ENCODE measurements at places on chromosomes 3 and 15.

GRCh38 chr15:81111018-81111417 lies 23.1 kb upstream of the CFAP161 start:
- no peak for DNase-seq

GRCh38 chr15:71414853-71415252 lies 299.6 kb downstream of the THSD4 start:
- no peak for DNase-seq

- no peak for DNase-seq
Measured at GRCh38 chr15:35757361-35757760, 211.4 kb upstream of the DPH6 start.

DNA sequence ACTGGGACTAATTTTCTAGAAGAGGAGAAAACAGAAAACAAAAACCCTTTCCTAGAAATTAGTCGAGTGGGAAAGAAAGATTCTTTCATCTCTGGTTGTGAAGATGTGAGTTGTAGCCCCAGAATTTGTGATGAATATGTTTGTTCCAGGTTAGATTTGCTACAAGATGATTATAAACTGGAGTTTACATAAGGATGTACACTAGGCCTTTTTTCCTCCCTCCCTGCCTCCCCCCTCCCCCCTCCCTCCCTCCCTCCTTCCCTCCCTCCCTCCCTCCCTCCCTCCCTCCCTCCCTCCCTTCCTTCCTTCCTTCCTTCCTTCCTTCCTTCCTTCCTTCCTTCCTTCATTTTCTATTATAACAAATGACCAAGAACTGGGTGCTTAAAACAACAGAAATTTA lies 1502.0 kb downstream of the SI start:
- DNase-seq, result no peak

DNA sequence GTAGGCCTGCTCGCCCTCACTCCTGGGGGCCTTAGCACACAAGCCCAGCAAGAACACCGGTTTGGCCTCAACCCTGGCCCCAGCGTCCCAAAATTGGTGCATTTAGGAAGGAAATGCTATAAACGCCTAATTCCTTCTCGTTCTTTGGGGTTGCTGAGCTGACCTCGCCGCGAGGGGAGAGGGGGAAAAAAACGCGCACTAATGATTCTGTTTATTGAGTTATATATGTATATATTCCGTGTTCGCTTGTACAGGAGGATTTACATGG lies 3.9 kb downstream of the FEZF2 start:
- no peak for DNase-seq

- DNase-seq, result no peak
Measured at GRCh38 chr15:49255966-49256759, 86.1 kb downstream of the GALK2 start.

- DNase-seq, result no peak
Measured at GRCh38 chr15:85474700-85475316, 94.4 kb downstream of the AKAP13 start.

GRCh38 chr3:42935472-42935871 lies 29.5 kb downstream of the ZNF662 start:
- DNase-seq, result no peak

- DNase-seq, result no peak
Measured at GRCh38 chr15:69093127-69093526, 67.3 kb upstream of the GLCE start.

DNA sequence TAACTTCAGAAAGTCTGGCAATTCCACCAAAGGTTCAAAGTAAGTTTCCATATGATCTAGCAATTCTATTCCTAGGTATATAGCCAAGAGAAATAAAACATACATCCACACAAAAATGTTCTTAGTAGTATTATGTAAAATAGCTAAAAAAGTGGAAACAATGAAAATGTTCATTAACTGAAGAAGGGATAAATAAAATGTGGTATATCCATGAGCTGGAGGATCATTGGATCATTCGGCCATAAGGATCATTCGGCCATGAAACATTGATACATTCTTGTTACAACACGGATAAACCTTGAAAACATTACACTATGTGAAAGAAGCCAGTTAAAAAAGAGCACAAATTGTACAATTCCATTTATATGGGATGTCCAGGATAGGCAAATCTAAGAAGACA lies 2.4 kb downstream of the KPNA4 start:
- no peak for DNase-seq

GRCh38 chr15:45690581-45691260 lies 55.9 kb downstream of the SQOR start:
- no peak for DNase-seq

DNA sequence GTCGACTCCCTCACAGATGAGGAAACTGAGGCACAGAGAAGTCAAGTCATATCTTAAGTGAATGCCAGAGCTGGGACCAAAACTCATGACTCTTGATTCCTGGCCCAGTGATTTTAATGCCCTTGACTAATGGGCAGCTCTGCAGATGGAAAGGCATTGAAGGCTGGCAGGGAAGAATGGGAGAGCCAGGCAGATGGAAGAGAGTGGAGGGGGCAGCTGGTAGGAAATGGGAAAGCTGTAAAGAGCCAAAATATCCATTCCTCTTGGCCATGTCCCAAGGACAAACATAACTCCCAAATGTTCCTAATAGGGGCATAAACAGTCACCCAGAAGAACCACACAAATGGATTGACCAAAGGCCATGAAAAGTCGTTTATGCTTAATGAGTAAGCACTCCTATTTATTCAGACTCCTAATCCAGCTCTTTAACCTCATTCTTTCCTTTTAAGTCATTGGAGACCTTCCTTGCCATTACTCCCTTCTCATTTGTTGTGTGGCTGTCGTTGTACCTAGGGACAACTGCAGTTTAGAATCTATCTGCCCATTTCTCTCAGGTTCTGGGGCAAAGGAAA lies 330.5 kb upstream of the ROPN1 start:
- DNase-seq, result no peak

- no peak for DNase-seq
Measured at GRCh38 chr15:100002787-100003536, 269.7 kb upstream of the LYSMD4 start.

DNA sequence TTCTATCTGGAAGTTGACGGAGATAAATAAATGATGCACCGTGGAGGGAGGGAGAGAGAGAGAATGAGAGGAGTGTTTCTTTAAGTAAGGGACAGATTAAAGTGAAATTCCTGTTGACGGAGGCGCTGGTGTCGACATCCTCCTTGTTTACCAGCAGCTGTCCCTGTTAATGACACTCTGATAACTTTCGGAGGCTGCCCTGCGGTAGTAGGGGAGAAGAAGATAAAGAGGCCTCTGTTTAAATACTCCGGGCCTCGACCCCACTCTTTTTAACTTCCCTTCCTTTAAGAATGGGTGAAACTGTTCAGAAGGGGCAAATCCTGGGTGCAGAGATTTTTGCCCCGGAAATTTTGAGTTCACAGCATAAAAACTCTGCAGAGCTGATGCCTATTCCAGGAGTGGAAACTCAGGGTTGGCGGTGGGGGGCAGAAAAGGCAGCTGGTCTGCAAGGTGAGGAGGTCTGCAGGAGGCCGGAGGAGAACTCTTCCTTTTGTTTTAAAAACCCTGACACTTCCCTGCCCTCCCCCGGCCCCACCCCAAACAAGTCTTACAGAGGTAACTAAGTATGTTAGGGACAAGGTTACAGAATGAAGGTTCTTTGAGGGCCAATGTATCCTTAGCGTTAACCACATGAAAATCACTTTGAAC lies 276.6 kb upstream of the NR2F2 start:
- DNase-seq, result no peak

DNA sequence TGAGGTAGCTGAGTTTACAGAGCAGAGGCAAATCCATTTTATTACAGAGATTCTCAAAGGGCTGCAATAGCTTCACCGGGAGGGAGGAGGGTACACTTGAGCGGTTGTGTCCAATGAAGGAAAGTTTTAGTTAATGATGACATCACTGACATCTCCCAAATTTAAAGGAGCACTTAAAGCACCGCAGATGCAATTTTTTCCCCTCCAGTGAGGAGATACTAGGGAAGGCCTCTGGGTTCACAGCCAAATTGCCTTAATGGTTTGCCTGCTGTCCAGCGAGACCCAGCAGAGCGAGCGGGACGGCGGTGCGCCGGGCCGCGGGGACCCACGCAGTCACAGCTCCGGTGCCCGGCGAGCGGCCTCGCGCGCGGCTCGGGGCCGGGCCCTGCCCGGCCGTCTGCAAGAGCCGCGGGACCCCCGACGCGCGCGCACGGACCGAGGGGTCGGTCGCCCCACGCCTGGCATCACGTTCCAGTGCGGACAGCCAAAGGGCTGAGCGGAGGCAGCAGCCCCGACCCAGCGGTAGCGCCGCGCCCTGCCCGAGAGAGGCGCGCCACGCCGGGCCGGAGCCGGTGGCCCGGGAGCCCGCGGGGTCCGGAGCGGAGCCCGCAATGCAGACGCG lies 160.5 kb upstream of the CHRNA7 start:
- DNase-seq, result no peak

DNA sequence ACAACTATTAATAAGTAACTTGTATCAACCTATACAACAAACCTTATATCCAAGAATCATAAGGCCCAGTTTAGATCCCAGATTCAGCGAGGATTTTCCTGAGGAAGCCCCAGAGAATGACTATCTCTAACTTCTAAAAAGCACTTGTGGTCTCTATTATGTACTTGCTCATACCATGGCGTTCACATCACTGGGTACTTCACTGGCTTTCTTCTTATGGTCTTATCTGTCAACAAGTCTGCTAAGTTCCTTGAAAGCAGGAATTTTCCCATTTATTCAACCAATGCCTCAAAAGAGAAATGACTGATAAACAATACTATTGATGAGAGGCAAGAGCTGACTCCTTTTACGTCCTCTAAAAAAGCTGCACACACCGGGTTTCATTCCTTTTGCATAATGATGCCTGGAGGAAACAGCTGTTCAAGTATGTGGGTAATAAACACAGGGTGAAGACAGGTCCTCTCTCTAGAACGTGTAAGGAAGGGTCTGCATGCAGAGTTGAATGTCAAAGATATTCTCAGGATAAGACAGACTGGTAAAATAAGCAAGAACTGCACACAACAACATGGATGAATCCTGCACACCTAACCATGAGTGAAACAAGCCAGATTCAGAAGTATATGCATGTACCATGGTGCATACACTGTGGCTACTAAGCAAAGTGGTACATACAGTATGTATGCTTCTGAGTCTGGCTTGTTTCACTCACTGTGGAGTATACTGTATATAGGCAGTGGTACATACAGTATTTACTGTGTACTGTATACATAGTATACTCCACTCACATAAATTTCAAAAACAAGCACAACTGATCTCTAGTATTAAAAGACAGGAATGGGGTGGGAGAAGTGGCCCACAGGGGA lies 408.7 kb downstream of the SHQ1 start:
- DNase-seq, result no peak

GRCh38 chr15:39587731-39588530 lies 7.1 kb downstream of the THBS1 start:
- DNase-seq, result no peak

GRCh38 chr3:139982404-139982803 lies 47.4 kb downstream of the CLSTN2 start:
- DNase-seq, result no peak

- DNase-seq, result no peak
Measured at GRCh38 chr15:41494922-41495735, 1.5 kb downstream of the ITPKA start.

GRCh38 chr3:156535798-156536197 lies 19.1 kb downstream of the SSR3 start:
- DNase-seq, result no peak

DNA sequence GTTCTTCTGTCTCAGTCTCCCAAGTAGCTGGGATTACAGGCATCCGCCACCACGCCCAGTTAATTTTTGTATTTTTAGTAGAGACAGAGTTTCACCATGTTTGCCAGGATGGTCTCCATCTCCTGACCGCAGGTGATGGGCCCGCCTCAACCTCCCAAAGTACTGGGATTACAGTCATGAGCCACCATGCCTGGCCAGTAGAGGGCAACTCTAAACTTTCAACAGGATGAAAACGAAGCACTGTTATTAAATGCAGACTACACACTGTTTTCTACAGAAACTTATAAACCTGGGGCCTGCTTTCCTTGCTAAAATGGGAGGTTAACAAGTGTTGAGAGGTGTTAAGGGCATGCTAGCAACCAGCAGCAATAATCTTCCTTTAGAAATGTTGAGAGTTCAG lies 7.6 kb downstream of the ARPC4 start:
- DNase-seq, result no peak

- no peak for DNase-seq
Measured at GRCh38 chr3:81416812-81417211, 344.6 kb downstream of the GBE1 start.

DNA sequence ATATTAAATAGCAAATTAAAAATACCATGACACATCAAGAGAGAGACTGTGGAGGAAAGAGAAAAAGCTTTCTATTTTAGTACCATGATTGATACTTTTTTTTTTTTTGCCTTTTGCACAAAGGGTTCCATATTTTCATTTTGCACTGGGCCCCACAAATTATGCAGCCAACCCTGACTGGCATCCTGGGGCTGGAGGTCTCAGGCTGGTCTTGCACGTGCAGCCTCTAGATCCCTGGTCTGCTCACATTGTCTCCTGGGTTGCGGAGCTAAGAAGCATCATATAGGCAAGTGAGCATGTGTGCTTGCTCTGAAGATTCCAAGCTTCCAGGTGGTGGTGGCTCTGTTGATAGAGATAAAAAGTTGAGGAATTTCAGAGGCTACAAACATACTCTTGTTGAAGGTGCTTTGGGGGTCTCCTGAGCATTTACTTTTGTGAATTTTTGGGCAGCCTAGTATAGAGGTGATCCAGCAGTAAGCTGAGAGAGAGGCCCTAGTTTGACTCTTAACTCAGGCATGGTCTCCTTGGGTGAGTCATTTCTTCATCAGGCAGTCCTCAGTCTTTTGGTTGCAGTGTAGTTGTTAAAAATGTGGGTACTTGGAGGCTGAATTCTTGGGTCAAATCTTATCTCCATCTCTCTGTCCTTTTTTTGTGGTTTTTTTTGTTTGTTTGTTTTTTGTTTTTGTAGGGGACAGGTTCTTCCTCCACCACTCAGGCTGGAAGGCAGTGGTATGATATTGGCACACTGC lies 31.3 kb downstream of the SMAD3 start:
- DNase-seq, result no peak

GRCh38 chr3:88046766-88047165 lies 12.0 kb downstream of the CGGBP1 start:
- DNase-seq, result no peak

GRCh38 chr3:37861620-37862041 lies at the start of gene CTDSPL:
TSS of gene CTDSPL (plus strand) at chr3:37861880. CDS start at chr3:37862200, 320 bp downstream.
- no peak for DNase-seq

- no peak for DNase-seq
Measured at GRCh38 chr3:182357928-182358327, 435.4 kb upstream of the ATP11B start.

GRCh38 chr15:31305375-31305774 lies 21.3 kb upstream of the KLF13 start:
- no peak for DNase-seq

- no peak for DNase-seq
Measured at GRCh38 chr3:66038384-66038725, 363 bp downstream of the MAGI1 start.
